ENCODE measurements at places on chromosomes 7 and 10.

- no peak for DNase-seq
These were observed 115.3 kb upstream of the FAM171A1 start for GRCh38 chr10:15486404-15486803.

DNA sequence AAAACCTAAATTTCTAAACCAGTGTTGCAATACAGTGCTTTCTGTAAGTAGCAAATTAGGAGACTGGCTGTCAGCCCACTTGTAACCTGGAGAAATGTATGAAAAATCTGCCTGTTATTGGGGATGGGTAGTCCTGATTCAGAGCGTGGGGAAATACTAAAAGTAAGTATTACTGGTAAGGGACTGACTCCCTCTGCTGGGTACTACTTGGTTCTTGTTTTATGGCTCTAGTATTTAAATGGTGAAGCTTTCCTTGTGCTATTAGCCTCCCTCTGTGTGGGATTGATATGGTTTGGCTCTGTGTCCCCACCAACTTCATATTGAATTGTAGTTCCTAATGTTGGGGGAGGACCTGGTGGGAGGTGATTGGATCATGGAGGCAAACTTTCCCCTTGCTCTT lies 886.1 kb downstream of the SORCS1 start:
- no peak for DNase-seq

GRCh38 chr7:131655866-131656265 lies 99.4 kb upstream of the PODXL start:
- no peak for DNase-seq

- DNase-seq: no peak
These were observed 3.5 kb upstream of the HBP1 start for GRCh38 chr7:107165341-107165740.

- no peak for DNase-seq
These were observed 138.2 kb upstream of the MKLN1 start for GRCh38 chr7:131189488-131189887.

GRCh38 chr7:70808876-70809275 lies 323.1 kb upstream of the GALNT17 start:
- no peak for DNase-seq

- DNase-seq: no peak
These were observed 61.5 kb downstream of the CUX1 start for GRCh38 chr7:101878938-101879337.

DNA sequence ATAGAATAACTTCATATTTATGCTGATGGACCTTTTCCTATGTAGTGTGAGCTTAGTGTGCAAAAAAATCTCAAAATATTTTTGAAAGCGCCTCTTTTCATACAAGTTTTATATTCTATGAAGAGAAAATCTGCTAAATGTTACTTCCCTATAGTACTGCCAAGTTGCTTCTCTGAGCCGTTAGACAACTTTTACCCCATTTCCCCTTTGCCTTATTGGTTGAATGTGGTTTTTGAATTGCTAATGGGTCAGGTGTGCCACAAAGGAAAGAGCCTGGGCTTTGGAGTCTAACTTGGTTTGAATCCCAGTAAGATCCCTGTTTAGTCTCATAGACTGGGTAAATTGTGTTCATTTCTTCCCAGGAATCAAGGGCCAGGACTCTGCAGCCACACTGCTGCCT lies 261.5 kb downstream of the SNX10 start:
- DNase-seq: no peak

GRCh38 chr7:2978408-2978807 lies 65.3 kb downstream of the CARD11 start:
- no peak for DNase-seq

- DNase-seq: no peak
These were observed 56.4 kb downstream of the CTBP2 start for GRCh38 chr10:125103924-125104323.

GRCh38 chr7:23011222-23011924 lies 2.6 kb downstream of the HYCC1 start:
- DNase-seq: no peak

- DNase-seq: no peak
These were observed 299.0 kb upstream of the MBL2 start for GRCh38 chr10:53071505-53072125.

GRCh38 chr7:3200504-3200903 lies 100.5 kb upstream of the SDK1 start:
- DNase-seq: no peak
